ENCODE measurements at places on chromosomes 5 and 9. TPM values are rescaled to one million over a fixed set of nuclear protein-coding genes. Genes with fewer than 3 reads are reported as not detected.

GRCh38 chr9:134293031-134293521, 33.2 kb upstream of the RXRA start:
- H3K27ac ChIP-seq: no peak overlapping the region
- H3K36me3 ChIP-seq: no peaks in the 10 kb centered on the region
- DNase-seq: no peak

- no peak for DNase-seq
- H3K27ac ChIP-seq: no peak overlapping the region
- no peaks in the 10 kb centered on the region for H3K4me1 ChIP-seq
- H3K36me3 ChIP-seq: no peaks in the 10 kb centered on the region
- no peak overlapping the region for H3K4me3 ChIP-seq
Measured at GRCh38 chr5:100864931-100865330, 38.2 kb downstream of the ST8SIA4 start.

GRCh38 chr5:80142996-80143395, 107.8 kb downstream of the THBS4 start:
- no peaks in the 10 kb centered on the region for H3K27me3 ChIP-seq
- peaks cover 57% of the 10 kb centered on the region for H3K4me1 ChIP-seq
- peaks cover 54% of the 10 kb centered on the region for H3K36me3 ChIP-seq
- peak overlapping the region; percentile 48 for H3K27ac ChIP-seq

GRCh38 chr9:123825342-123826060, 104.4 kb downstream of the DENND1A start:
- H3K4me3 ChIP-seq: no peak overlapping the region
- no peak for DNase-seq
- no peaks in the 10 kb centered on the region for H3K27me3 ChIP-seq
- H3K27ac ChIP-seq: no peak overlapping the region

DNA sequence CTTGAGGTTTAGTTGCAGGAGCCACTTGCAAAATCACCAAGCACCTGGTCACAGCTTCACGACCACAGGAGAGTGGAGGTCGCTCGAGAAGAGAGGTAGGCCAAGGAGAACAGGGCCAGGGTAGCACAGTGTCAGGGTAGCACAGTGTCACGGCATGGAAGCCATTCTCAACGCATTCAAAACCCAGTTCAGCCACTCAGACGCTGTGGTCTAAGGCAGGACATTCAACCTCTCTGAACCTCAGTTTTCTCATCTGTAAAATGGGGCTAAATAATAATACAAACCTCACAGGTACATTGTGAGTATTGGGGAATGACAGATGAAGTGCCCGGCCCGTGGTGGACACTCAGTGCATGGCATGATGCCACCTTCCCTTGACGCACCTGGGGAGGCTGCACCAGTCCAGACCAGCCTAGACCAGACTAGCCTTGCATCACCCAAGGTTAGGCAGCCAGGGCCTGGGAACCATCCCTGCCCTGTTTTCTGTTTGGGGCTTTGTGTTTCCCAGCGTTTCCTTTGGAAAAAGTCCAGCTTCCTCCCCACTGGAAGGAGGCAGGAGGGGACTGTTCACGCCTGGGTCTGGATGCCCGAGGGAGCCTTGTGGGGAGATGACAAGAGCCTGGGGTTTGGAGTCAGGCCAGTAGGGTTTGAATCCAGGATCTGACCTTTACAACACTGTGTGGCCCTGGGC, 7.8 kb upstream of the LMX1B start:
- peaks cover 6% of the 10 kb centered on the region for H3K27me3 ChIP-seq
- no peaks in the 10 kb centered on the region for H3K36me3 ChIP-seq
- no peak overlapping the region for H3K27ac ChIP-seq
- H3K4me1 ChIP-seq: no peaks in the 10 kb centered on the region

FOCAD gene
- total RNA-seq: 13.4 TPM

KCNIP1 gene
- not detected for total RNA-seq

- H3K36me3 ChIP-seq: no peaks in the 10 kb centered on the region
- no peaks in the 10 kb centered on the region for H3K27me3 ChIP-seq
- no peaks in the 10 kb centered on the region for H3K4me1 ChIP-seq
Measured at GRCh38 chr5:135064235-135064570, 30.2 kb upstream of the PITX1 start.

CCDC192 gene
- total RNA-seq: not detected

- H3K27ac ChIP-seq: no peak overlapping the region
- no peaks in the 10 kb centered on the region for H3K27me3 ChIP-seq
- H3K36me3 ChIP-seq: no peaks in the 10 kb centered on the region
- DNase-seq: no peak
- no peaks in the 10 kb centered on the region for H3K4me1 ChIP-seq
Measured at GRCh38 chr5:145971108-145971507, 34.7 kb downstream of the SH3RF2 start.

DNA sequence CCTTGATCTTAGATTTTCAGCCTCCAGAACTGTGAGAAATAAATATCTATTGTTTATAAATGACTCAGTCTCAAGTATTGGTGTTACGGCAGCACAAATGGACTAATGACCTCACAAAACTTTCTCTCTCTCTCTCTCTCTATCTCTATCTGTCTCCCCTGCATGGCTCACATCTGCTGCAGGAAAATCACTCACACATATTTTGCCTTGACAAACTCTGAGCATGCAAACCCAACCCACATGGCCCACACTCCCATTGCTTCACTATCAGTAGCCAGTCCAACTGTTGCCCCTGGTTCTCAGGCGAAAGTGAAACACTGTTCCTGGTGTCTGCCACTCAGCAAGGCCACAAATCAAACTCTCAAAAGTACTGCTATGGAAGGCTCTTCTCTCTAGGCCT, 66.4 kb upstream of the PIK3R1 start:
- no peaks in the 10 kb centered on the region for H3K36me3 ChIP-seq
- no peaks in the 10 kb centered on the region for H3K4me1 ChIP-seq
- no peaks in the 10 kb centered on the region for H3K27me3 ChIP-seq
- H3K27ac ChIP-seq: no peak overlapping the region

- H3K27ac ChIP-seq: no peak overlapping the region
- no peak for DNase-seq
Measured at GRCh38 chr9:79215821-79216220, 355.9 kb upstream of the TLE4 start.
